ENCODE measurements at places on chromosomes 1 and 21.
A peak's percentile ranks its signal among the peaks of the same experiment; 100 is the strongest.

GRCh38 chr1:101438359-101438758, 201.5 kb downstream of the S1PR1 start:
- DNase-seq, result no peak

- no peak for DNase-seq
These were observed 28.3 kb upstream of the KCNK2 start for GRCh38 chr1:215054266-215054665.

- DNase-seq, result no peak
These were observed 17.7 kb upstream of the KDM4A start for GRCh38 chr1:43632135-43632670.

GRCh38 chr1:43530483-43531106, at the start of gene PTPRF:
Gene PTPRF, plus strand, starts transcription at chr1:43530883. Its CDS starts 14,193 bp downstream, at chr1:43545076.
- peak; percentile 69 for DNase-seq

- no peak for DNase-seq
These were observed 106.6 kb downstream of the DUSP10 start for GRCh38 chr1:221635305-221635704.

- peak; percentile 74 for DNase-seq
These were observed 9.8 kb upstream of the F5 start for GRCh38 chr1:169595764-169596711.

- DNase-seq, result no peak
These were observed 119.1 kb downstream of the ACTL8 start for GRCh38 chr1:17874231-17874630.

DNA sequence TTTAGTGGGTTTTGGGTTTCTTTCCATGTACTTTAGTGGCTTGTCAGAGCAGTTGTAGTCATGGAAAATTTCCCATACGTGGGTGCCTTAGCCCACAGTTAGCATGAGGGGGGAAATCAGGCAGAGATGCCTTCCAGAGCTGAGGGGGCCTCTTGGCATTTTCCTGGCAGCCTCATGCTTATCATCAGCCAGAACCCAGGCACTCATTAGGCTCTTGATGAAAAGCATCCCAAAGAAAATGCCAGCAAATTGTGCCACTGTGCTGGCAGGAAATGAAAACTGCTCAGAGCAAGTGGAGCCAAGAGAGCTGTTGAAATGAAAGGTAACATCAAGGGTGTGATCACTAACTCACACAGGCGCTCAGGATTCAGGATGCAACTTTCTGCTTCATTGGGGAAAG, 128.0 kb downstream of the TNNI3K start:
- no peak for DNase-seq

DNA sequence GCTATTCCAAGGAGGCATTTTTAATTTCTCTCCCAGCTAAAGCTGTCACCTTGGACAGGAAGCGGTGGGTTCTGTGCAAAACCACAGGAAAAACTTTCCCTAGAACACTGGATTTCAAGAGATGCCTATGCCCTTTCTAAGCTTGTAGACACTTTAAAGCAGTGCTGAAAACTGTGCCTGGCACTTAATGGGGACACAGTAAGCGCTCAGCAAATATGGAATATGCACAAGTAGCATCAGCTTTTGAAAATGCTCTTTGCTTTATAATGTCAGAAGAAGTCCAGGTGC, 50.9 kb upstream of the TARBP1 start:
- DNase-seq, result no peak
